Activated CD8-positive, alpha-beta memory T cell treated with anti-CD3 and anti-CD28 coated beads for 4 hours (primary cell): ENCODE measurements at places on chromosomes 13 and 19.
A peak's percentile ranks its signal among the peaks of the same experiment; 100 is the strongest.

DNA sequence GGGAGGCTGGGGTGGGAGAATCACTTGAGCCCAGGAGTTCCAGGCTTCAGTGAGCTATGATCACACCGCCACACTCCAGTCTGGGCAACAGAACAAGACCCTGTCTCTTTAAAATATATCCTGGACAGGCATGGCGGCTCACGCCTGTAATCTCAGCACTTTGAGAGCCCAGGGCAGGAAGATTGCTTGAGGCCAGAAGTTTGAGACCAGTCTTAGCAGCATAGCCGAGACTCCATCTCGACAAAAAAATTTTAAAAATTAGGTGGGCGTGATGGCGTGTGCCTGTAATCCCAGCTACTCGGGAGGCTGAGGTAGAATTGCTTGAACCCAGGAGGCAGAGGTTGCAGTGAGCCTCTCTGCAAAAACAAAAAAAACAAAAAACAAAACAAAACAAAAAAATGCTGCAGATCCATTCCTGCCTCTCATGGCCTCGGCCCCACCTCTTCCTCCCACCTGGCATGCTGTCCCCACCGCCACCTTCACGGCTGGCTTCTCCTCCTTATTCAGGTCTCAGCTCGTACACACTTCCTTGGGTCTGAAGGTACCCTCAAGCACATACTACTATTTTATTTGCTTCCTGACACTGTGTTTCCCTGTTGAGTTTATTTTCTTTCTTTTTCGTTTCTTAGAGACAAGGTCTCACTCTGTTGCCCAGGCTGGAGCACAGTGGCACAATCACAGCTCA lies 5.3 kb downstream of the RFX1 start:
- DNase-seq: no peak

DNA sequence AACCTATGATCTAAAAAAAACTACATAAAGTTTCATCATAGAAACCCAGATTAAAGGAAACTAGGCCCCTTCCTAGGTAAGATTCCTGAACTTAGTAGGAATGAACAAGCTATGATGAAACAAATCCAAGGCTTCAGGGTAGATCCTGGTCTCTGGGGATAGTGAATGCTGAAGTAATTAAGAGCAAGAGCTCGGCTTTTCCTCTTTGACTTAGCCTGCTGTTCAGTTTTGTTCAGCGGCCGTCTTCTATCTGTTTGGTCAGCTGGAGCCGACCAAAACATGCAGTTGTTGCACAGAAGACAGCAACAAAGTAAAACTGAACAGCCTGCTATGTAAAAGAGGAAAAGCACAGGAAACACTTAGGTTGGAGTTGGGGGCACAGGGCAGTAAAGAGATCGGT lies 44.1 kb upstream of the RFXAP start:
- DNase-seq: no peak

- DNase-seq: no peak
Observed at GRCh38 chr13:90630716-90631115, 716.8 kb upstream of the MIR17HG start.

GRCh38 chr19:43519436-43520088 lies 7.4 kb downstream of the ETHE1 start:
- DNase-seq: peak; percentile 67

DNA sequence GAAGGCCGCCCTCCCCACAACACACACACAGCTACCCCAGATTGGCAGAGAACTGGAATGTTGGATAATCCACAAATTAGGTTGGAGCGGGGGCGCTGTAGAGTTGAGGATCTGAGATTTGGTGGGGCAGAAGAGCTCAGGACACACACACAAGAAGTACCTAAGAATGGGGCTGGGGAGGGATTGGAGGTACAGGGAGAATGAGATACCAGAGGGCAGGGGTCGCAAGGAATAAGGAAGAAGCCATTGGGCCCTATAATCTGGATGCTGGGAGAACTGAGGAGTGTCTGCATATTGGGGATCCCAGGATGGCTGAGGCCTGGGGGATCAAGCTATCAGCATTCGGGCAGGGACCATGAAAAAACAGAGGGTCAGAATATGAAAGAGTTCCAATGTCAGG lies 11.5 kb downstream of the SYT3 start:
- DNase-seq: no peak

DNA sequence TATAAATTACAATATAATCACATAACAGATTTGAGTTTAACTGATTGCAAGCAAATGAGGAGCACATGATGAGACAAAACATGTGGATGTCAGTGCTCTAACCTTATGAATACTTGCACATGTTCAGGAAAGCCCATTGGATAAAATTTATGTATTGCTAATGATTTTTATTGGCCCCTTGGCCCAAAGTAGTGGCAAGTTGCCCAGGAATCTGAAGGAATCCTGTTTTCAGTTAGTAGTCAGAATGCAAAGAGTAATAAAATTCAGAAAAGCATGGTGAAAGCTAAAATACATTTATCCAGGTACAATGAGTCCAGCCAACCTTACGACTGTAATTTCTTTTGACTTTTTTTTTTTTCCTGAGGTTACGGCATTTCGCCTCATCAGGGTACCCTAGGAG lies 1539.4 kb downstream of the EFNB2 start:
- no peak for DNase-seq

GRCh38 chr13:98827449-98827848 lies 75.0 kb upstream of the SLC15A1 start:
- no peak for DNase-seq

- no peak for DNase-seq
Observed at GRCh38 chr13:60679928-60680694, 283.1 kb downstream of the TDRD3 start.

- no peak for DNase-seq
Observed at GRCh38 chr19:50481351-50482149, 4.9 kb upstream of the GARIN5A start.

GRCh38 chr19:34766386-34766785 lies 6.6 kb downstream of the ZNF599 start:
- DNase-seq: no peak

GRCh38 chr13:64054321-64054720 lies 2638.7 kb upstream of the PCDH20 start:
- no peak for DNase-seq

DNA sequence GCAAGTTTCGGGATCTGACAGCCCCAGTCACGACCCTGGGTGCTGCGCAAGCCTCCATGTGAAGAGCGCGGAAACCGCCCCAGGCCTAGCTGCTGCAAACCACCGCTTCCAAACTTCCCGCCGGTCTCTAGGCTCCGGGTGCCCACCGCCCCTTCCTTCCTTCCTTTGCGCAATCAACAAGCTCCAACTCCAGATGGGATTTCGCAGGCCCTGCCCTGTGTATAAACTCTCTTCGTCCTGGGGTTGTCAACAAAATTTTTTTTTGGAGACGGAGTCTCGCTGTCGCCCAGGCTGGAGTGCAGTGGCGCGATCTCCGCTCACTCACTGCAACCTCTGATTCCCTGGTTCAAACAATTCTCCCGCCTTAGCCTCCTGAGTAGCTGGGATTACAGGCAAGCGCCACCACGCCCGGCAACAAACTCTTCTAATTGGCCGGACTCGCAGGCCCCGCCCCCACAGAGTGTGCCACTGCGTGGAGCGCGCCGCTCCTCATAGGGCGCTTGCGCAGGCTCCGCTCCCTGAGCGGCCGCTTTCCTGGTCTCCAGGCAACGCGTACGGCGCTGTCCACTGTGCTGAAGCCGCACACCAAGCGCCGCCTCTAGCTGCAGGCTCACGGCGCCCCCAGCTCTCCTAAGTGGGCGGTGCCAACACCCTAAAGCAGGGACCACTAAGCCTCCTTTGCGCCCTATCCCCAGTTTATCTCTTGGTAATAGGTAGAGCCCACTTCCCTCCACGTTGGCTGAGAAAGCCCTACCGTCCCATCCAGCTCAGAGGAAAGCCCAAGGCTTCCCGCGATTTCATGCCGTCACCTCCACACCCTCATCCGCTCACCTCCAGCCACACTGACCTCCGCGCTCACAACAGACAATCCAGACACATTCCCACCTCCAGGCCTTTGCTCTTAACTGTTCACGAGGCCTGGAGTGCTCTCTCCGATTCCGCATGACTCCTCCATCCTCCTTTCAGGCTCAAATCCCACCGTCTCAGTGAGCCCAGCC lies 5.5 kb upstream of the QTRT1 start:
- DNase-seq: peak; percentile 69

- no peak for DNase-seq
Observed at GRCh38 chr13:45782327-45783045, 69.1 kb downstream of the SIAH3 start.

- DNase-seq: no peak
Observed at GRCh38 chr13:110199046-110199831, 107.7 kb downstream of the COL4A1 start.

GRCh38 chr13:99566125-99567083 lies 65.1 kb downstream of the TM9SF2 start:
- no peak for DNase-seq

DNA sequence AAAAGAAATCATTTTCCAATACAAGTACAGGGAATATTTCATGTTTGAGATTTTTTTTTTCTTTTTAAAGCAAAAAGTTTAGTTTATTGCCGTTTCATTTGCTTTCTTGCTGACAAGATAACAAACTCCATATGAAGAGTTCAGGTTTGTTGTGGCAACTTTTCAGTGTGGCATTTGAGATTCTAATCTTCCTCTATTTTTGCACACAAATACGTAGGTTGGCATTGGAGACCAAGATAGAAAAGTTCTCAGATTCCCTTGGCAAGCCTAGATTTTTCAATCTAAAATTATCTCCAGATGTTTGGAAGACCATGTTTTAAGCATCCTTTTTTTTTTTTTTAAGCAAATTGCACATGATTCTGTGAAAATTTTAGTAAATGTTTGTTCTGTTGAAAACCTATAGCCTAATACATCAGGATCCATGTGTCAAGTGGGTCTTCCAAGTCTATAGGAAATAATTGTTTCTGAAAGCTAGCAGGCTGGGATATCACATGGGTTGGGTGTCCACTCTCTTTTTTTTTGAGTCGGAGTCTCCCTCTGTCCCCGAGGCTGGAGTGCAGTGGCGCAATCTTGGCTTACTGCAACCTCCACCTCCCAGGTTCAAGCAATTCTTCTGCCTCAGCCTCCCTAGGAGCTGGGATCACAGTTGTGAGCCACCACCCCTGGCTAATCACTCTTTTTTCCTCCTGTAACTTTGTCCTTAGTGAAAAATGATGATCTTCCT lies 2.6 kb downstream of the GARRE1 start:
- no peak for DNase-seq

DNA sequence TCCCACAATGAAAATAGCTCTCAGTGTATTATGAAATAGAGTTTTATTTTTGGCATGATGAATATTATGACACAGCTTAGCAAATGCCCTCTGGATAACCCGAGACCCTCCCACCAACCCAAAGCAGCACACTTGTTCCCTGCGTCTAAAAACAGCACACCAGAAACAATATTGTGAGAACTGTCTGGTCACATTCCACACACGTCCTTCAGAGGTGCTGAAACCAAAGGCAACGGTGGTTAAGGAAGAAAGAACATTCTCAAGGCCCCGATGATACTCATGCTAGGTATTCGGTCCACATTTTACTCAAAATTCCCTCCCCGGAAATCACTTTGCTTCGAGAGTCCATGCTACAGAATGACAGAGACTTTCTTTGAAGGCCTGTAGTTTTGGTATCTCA lies 156.7 kb downstream of the SLC7A1 start:
- DNase-seq: no peak
